ENCODE measurements at places on chromosomes 5 and 9. TPM values are rescaled to one million over a fixed set of nuclear protein-coding genes. Genes with fewer than 3 reads are reported as not detected.
A peak's percentile ranks its signal among the peaks of the same experiment; 100 is the strongest.

DNA sequence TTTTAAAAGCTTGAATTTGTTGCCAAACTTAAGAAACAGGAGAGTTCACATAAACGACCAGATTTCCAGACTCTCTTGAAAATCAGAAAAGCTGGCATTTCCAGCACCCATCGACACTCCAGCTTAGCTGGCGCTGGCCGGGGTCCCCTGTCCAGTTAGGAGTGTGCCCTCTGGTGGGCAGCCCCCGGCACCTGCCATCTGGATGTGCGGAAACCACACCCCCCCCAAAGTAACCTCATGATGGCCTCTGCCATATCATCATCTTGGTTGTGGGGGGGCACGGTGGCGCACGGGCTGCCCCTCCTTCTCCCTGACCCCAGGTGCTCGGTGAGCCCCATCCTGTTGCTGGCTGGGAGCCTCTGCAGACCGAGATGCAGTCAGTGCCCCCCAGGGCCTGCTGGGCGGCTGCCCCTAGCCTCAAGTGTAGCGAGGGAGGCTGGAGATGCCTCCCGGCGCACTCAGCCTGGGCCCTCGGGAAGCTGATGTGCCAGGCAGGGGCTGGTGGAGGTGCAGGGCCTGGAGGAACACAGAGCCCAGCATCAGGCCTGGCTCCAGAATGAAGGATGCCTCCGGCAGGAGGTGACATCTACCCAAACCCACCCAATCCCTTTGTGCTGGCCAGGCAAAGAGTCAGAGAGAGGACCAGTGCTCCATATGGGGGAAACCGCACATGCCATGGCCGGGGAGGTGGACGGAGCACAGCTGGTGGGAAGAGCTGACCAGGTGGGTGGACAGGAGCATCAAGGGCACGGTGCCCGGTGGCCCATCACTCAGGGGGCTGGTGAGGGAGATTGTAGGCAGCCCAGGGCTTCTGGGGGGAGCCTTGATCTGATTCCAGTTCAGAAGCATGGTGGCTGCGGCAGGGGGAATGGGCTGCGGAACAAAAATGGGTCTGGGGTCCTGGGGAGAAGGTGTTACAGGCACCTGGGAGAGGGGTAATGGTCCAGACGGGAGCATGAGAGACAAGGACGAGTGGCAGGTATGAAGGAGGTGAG lies 70.6 kb downstream of the ADAMTS2 start:
- peak overlapping the region; percentile 60 for H3K27ac ChIP-seq

DNA sequence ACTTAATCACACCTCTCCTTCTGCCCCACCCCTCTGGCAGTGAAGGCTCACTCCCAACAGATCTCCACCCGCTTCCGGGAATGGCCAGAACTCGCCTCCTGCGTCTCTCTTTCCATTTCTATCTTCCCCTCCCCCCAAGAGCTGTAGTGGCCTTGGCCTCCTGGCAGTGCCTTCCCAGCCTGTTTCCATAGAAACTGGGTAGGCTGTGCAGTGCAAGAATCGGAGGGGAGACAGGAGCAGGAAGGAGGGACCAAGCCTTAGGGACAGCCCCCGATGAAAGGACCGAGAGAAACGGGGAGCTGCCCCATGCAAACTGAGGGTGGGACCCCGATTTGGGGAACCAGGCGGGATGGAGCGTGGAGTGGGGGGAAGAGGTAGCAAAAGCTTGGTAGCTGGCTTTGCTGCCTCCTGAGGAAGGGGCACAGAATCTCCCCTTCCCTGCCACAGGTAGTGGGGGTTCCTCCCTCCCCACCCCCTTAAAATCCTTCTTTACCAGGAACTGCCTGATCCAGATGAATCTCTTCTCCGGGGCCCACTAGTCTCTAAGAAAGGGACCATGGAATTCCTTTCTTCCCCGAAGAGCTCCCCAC lies 4.5 kb upstream of the PCDH1 start:
- H3K4me1 ChIP-seq, result no peaks in the 10 kb centered on the region
- no peak overlapping the region for H3K27ac ChIP-seq
- no peaks in the 10 kb centered on the region for H3K36me3 ChIP-seq
- DNase-seq, result no peak
- H3K27me3 ChIP-seq, result peaks cover 76% of the 10 kb centered on the region

DNA sequence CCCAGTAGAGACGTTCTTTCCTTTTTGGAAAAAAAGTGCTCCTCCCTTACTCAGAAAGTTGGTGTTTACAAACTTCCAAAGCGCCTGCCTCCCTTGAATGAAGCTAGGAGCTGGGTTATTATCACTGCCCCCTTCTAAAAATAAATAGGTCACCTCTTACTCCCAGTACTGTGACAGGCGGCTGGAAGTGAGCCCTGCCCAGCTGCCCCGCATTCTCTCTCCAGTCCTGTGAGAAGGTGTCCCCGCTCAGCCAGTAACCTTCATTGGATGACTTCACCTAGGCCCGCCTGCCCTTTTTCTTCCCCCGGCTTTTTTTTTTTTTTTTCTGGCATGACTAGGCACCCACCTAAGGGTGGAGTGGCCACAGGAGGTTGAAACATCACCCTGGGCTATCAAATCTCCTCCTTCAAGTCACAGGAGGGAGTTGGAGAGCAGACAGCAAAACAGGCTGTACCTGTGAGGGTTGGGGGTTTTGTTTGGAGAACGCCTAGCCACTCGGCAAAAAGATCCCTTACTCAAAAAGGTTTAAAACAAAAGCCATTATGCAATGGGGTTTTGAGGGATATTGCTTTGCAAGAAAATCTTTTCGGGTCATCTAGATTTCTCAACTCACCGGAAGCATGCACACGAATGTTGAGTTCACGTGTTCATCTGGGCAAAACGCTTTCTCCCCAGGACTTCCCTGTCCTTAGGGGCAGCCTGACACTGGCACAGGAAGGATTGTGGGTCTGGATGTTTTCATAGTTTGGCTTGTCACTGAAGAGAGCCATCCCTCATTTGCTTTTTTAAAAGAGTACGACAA lies 43.3 kb upstream of the ZNF622 start:
- H3K4me3 ChIP-seq, result peak overlapping the region; percentile 23
- H3K27ac ChIP-seq, result peak overlapping the region; percentile 77
- no peaks in the 10 kb centered on the region for H3K36me3 ChIP-seq
- peak; percentile 73 for DNase-seq
- H3K27me3 ChIP-seq, result no peaks in the 10 kb centered on the region

- no peaks in the 10 kb centered on the region for H3K27me3 ChIP-seq
- H3K4me1 ChIP-seq, result no peaks in the 10 kb centered on the region
- H3K27ac ChIP-seq, result no peak overlapping the region
- no peak overlapping the region for H3K4me3 ChIP-seq
- no peak for DNase-seq
- no peaks in the 10 kb centered on the region for H3K36me3 ChIP-seq
Measured at GRCh38 chr9:118367383-118367782, 663.2 kb downstream of the TLR4 start.

- DNase-seq, result no peak
- H3K27me3 ChIP-seq, result no peaks in the 10 kb centered on the region
- H3K4me3 ChIP-seq, result peak overlapping the region; percentile 8
- H3K4me1 ChIP-seq, result peaks cover 8% of the 10 kb centered on the region
- H3K27ac ChIP-seq, result no peak overlapping the region
- H3K36me3 ChIP-seq, result peaks cover 58% of the 10 kb centered on the region
Measured at GRCh38 chr5:170278611-170279458, 18.7 kb downstream of the LCP2 start.

GRCh38 chr9:117491491-117491890 lies 76.6 kb upstream of the ASTN2 start:
- DNase-seq, result no peak
- no peaks in the 10 kb centered on the region for H3K4me1 ChIP-seq
- H3K27ac ChIP-seq, result no peak overlapping the region
- no peaks in the 10 kb centered on the region for H3K36me3 ChIP-seq
- H3K27me3 ChIP-seq, result peaks cover 6% of the 10 kb centered on the region
- H3K4me3 ChIP-seq, result no peak overlapping the region

GRCh38 chr5:56269216-56269927 lies 36.2 kb upstream of the ANKRD55 start:
- H3K4me1 ChIP-seq, result peaks cover 14% of the 10 kb centered on the region
- no peaks in the 10 kb centered on the region for H3K27me3 ChIP-seq
- H3K27ac ChIP-seq, result no peak overlapping the region
- H3K36me3 ChIP-seq, result no peaks in the 10 kb centered on the region
- no peak overlapping the region for H3K4me3 ChIP-seq

DNA sequence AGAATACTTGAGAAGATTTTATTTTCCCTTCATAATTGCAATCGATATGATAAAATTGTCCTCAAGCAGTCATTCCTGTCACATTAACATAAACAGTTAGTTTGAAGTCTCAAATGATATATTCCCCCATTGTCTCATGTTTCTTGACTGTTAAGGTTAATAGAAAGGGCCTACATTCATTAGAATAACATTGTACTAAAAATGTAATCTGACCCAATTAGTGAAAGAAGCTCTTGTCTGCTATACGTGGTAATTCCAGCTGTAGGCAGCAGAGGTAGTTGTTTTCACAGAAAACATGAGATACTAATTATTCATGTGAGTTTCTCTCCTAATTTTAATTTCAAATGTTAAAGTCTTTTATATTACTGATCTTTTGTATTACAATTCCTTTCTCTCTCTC lies 25.9 kb upstream of the AP3B1 start:
- H3K36me3 ChIP-seq, result no peaks in the 10 kb centered on the region
- no peak overlapping the region for H3K27ac ChIP-seq
- no peaks in the 10 kb centered on the region for H3K4me1 ChIP-seq
- no peak for DNase-seq
- H3K4me3 ChIP-seq, result no peak overlapping the region

- H3K36me3 ChIP-seq, result no peaks in the 10 kb centered on the region
- H3K4me3 ChIP-seq, result no peak overlapping the region
- H3K27me3 ChIP-seq, result no peaks in the 10 kb centered on the region
- H3K27ac ChIP-seq, result no peak overlapping the region
- no peak for DNase-seq
Measured at GRCh38 chr9:18770131-18770908, 262.7 kb downstream of the SAXO1 start.

DNA sequence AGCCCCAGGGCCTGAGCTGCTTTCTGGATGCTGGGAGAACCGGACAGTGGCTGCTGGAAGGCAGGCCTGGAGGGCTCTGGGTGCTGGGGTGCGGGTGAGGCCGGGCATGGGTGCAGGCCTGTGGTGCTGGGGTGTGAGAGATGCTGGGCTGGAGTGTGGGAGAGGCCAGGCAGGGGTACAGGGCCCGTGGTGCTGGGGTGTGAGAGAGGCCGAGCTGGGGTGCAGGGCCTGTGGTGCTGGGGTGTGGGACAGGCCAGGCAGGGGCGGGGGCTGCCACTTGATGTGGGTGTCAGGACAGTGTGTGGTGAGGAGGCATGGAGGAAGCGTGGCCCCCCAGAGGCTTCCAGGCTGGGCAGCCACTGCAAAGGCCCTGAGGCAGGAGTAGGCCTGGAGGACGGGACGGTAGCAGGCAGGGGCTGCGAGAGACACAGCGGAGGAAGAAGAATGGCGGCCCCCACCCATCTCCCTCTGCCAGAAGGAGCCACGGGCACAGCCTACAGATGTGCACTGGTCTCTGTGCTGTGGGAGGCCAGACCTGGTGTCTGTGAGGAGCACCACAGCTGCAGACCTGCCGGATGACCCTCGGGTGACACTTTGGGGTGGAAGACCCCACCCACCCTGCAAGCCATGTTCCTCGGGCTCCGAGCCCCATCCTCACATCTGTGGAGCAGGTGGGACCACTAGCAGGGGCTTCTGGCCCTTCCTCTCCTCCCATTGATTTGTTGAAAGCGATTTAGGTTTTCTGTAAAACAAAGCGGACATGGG lies 9.3 kb downstream of the NKD2 start:
- H3K36me3 ChIP-seq, result no peaks in the 10 kb centered on the region
- no peaks in the 10 kb centered on the region for H3K27me3 ChIP-seq
- H3K4me3 ChIP-seq, result no peak overlapping the region
- DNase-seq, result peak; percentile 76
- no peaks in the 10 kb centered on the region for H3K4me1 ChIP-seq

GRCh38 chr5:94932259-94932658 lies 313.8 kb downstream of the SLF1 start:
- H3K36me3 ChIP-seq, result no peaks in the 10 kb centered on the region
- H3K4me1 ChIP-seq, result no peaks in the 10 kb centered on the region
- DNase-seq, result no peak
- H3K27me3 ChIP-seq, result no peaks in the 10 kb centered on the region

GRCh38 chr9:90078988-90079421 lies 474.2 kb downstream of the GADD45G start:
- H3K36me3 ChIP-seq, result no peaks in the 10 kb centered on the region
- H3K4me3 ChIP-seq, result no peak overlapping the region
- no peaks in the 10 kb centered on the region for H3K27me3 ChIP-seq

GRCh38 chr9:93597142-93597706 lies 20.8 kb downstream of the PHF2 start:
- no peak for DNase-seq
- no peak overlapping the region for H3K27ac ChIP-seq
- no peaks in the 10 kb centered on the region for H3K36me3 ChIP-seq
- H3K27me3 ChIP-seq, result no peaks in the 10 kb centered on the region

DNA sequence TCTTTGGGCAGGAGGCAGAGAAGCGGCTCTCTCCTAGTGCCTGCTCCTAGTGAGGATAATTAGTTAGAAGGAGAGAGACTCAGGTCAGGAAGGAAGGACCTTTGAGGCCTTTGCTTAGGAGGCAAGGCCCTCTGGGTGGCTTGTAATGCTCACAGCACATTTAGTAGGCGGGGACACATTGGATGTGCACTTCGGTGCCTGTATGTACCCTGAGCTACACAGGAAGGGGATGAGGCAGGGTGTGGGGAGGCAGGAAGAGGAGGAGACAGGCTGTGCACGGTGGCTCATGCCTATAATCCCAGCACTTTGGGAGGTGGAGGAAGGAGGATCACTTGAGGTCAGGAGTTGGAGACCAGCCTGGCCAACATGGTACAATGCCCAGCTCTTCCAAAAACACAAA lies 7.2 kb upstream of the LCN2 start:
- H3K4me3 ChIP-seq, result no peak overlapping the region
- H3K4me1 ChIP-seq, result no peaks in the 10 kb centered on the region
- no peak overlapping the region for H3K27ac ChIP-seq
- H3K36me3 ChIP-seq, result no peaks in the 10 kb centered on the region
- H3K27me3 ChIP-seq, result no peaks in the 10 kb centered on the region

DNA sequence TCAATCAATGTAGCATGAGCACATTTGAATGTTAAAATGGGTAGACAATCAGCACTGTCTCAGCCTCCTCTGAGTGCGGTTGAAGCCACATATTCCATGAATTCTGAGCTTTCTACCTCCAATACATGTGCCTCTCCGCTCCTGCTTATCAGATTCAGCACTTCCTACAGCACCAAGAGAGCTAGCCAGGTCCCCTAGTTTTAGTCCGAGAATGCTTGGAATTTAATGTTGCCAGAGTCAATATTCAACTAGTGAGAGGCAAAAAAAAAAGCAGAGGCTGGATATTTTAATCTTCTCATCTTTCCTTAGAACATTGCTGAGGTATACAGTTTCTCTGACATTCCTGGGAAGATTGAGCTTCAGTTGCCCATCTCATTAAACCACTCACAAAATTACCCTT lies 1979.1 kb upstream of the CDH9 start:
- H3K36me3 ChIP-seq, result no peaks in the 10 kb centered on the region
- no peaks in the 10 kb centered on the region for H3K27me3 ChIP-seq
- H3K27ac ChIP-seq, result no peak overlapping the region
- DNase-seq, result no peak
- H3K4me3 ChIP-seq, result no peak overlapping the region

GRCh38 chr9:107954312-107954711 lies 464.7 kb upstream of the KLF4 start:
- DNase-seq, result no peak
- H3K4me1 ChIP-seq, result peaks cover 7% of the 10 kb centered on the region
- H3K27me3 ChIP-seq, result no peaks in the 10 kb centered on the region
- no peak overlapping the region for H3K4me3 ChIP-seq
- H3K36me3 ChIP-seq, result no peaks in the 10 kb centered on the region
- no peak overlapping the region for H3K27ac ChIP-seq

LRRC19 gene
- not detected for total RNA-seq

CMBL gene
- total RNA-seq, result 19.2 TPM

BTNL3 gene
- total RNA-seq, result 0.42 TPM

KCNT1 gene
- 0.55 TPM for total RNA-seq

ANXA2R gene
- 2.3 TPM for total RNA-seq

HTR1A gene
- total RNA-seq, result not detected

PAEP gene
- not detected for total RNA-seq

ZFP37 gene
- 2.2 TPM for total RNA-seq

ABL1 gene
- total RNA-seq, result 63.5 TPM

NUTM2G gene
- not detected for total RNA-seq

GABRA1 gene
- not detected for total RNA-seq
